ENCODE measurements at places on chromosomes 5 and 9.

GRCh38 chr9:127119320-127119709 is 3.1 kb downstream of the ANGPTL2 start:
- no peak for DNase-seq

DNA sequence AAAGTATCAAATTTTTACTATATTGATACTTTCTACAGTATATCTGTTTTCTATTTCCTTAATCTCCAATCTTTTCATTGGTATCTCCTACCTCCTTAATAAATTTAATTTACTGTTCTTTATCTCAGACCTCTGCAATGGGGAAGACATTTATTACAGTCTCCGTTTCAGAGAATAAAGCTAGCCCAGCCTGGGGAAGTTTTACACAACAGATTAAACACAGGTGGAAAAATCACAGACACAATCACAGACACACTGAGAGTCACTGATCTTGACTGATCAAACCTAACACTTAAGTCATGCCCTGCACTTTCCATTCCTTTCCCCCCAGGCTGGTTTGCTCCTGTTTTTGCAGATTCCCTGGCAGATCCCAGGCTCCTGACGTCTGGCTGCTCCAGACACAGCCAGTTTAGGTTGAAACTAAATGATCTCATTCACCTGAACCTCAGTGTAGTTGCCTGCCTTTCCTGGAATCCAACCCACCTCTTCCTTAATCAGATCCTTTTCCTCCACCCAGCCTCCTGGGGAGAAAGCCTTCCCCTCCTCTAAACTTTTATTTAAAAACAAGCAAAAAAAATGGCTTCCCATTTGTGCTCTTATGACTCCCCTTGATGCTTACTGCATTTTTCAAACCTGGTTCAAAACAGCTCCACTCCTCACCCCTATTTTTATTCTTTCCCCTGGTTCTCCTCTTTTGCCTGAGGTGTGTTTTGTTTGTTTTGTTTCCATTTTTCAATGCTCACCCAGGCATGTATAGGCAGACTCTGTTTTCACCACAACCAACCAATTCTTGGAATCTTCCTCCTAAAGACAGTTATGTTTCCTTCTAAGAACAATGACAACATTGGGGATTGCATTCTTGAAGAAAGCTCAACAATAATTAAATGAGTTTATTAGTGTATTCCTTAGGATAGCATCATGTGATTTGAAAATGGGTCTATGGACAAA is 29.5 kb upstream of the OSMR start:
- no peak for DNase-seq

DNA sequence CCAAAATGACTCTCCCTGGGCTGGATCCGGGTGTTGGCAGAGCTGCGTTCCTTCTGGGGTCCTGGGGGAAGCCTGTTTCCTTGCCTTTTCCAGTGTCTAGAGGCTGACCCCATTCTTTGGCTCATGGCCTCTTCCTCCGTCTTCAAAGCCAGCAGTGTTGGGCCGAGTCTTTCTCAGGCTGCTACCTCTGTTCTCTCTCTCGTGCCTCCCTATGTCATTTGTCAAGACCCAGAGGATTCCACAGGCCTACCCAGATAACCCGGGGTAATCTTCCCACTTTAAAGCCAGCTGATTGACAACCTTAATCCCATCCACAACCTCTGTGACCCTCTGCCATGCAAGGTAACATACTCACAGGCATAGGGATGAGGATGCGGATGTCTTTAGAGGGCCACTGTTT is 55.0 kb upstream of the KCNMB1 start:
- no peak for DNase-seq

DNA sequence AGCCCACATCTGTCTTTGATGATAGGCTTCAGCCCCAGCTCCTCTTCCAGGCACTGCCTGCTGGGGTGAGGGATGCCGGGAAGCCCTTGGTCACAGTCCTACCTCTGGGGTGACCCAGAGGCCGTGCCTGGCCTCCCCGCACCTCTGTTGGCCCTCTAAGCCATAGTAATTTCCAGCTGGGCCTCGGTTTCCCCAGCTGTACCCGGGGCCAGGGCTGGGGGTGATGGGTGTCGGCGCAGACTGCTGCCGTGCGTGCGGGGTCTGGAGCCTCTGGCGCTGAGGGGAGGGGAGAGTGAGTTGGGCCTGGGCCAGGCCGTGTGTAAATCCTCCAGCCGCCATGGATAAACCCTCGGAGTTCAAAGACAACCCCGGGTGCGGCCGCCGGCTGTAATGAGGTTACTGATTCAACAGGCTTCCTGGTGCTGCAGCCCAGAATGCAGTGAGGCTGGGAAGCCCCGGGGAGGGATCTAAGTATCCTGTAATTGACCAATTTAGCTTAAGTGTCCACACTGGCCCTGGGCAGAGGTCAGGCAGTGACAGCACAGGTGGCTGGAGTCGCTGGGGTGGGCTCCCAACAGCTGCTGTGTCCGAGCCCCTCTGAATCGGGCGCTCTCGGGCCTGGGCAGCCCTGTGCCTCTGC is 7.1 kb downstream of the RXRA start:
- DNase-seq: no peak

- DNase-seq: no peak
Observed at GRCh38 chr5:56698463-56699381, 116.6 kb upstream of the MAP3K1 start.

GRCh38 chr5:76947082-76947503 is 5.8 kb upstream of the CRHBP start:
- DNase-seq: no peak

- no peak for DNase-seq
Observed at GRCh38 chr9:98152526-98152925, 33.5 kb upstream of the TRIM14 start.

DNA sequence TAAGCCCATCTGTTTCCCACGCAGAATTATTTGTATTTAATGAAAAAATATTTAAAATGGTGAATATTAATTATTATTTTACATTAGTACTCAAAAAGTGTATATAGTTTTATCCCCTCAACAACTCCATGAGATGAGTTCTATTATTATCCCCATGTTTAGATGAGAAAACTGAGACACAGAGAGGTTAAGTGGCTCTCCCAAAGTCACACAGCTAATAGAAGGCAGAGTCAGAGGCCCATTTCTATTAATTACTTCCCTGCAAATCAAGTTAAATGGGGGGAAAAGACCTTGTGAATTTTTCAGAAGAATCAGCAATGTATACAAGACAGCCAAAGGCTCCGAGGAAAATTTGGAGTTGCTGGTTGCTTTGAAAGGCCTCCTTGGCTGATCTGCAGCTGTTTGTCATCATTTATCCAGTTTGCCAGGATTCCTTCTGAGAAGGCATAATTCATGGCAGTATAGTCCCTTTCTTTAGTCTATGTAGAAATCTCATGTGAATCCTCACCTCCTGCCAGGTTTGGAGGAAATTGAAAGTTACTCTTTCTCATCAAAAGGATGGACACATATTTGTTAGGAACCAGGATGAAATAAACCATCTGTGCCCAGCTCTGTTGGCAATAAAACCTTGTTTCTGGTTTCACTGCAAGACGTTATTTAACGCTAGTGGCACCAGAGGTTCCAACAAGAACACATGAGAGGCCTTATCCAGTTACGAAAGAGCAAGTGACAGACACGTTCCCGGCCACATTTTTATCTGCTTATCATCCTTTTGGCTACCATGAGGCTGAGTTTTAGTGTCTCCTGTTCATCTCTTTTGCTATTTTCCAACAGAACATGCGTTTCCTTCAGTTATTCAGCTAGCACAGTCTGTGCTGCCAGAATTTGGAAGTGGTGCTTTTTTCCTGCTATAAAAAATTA is 621 bp downstream of the FYB1 start:
- DNase-seq: no peak

GRCh38 chr5:1685066-1685465 is 114.6 kb downstream of the MRPL36 start:
- DNase-seq: no peak

DNA sequence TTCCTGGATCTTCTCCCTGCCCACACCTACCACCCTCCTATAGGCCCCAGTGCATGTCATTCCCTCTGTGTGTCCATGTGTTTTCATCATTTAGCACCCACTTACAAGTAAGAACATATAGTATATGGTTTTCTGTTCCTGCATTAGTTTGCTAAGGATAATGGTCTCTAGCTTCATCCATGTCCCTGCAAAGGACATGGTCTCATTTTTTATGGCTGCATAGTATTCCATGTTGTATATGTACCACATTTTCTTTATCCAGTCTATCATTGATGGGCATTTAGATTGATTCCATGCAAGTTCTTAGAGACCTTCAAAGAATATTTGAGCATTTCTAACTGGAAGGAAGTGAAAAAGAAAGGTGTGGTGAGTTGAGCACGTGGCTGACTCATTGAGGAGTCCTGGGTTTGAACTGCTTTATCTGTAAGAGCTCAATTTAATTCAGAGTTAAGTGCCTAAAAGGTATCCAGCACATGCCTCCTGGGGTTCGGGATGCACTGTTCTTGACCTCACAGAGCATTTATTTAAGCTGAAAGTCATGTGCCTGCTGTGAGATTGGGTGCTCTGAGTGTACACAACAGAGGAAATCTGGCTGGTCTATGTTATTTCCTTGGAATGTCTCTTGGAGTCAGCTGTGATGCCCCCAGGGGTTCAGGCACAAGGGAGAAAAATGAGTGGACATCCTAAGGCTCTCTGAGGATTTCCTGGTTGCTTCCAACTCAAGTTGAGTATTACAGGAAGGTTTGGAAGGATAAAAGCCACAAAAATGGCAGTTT is 56.4 kb downstream of the SH3GL2 start:
- DNase-seq: no peak

DNA sequence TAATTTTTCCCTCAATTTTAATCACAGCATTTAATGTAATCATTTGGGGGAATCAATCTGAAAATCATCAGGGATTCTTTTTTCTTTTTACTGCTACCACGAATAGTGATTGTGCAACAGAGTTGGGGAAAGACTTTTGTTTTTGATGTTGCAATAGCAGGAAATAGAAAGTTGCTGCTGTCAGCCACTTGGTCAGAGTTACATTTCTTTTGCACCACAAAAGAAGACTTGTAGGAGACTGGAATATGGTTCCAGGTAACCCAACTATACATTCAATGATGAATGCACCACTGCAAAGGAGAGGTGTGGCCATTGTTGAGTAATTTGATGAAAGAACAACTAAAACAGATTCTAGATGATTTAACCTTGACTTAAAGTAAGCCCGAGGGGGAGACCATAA is 46.3 kb upstream of the PALM2AKAP2 start:
- no peak for DNase-seq

DNA sequence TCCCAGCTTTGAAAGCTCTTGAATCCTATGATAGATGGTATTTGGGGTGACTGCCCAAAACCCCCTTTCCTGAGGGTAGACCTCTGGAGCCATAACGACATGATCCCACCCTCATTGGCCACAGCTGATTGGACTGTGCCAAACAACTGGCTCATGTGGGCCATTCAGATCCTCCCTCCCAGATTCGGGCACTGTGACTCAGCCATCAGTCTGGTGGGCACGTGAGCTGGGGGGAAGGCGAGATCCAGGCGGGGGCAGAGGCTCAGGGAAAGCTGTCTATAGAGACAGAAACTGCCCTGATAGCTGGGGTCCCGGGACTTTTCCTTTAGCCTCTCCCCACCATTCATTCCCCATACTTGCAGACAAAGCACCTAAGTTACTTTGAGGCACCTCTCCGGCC is 15.1 kb upstream of the NCS1 start:
- no peak for DNase-seq

DNA sequence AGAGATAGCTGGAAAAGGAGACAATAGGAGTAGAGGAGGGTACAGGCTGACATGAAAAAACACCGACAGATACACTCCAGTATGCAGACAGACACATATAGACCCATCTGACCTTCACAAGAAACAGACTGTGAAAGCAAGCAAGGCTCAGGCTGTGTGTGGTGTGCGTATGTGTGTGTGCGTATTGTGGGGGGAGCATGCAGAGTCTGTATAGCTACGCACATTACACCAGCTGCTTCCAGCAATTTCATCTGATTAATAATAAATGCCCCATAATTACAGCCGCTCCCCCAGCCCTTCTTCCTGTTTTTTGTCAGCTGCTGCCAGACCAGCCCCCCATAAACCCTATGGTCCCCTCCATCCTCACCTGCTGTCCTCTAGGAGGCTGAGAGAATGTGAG is 6.7 kb downstream of the CNTFR start:
- DNase-seq: no peak

GRCh38 chr5:124264499-124264898 is 481.9 kb downstream of the ZNF608 start:
- no peak for DNase-seq

Measured in RWPE2 (cell line).